Cerebellar nuclear complex (tissue), 1 donor: ENCODE measurements at places on chromosomes 2 and 18.

DNA sequence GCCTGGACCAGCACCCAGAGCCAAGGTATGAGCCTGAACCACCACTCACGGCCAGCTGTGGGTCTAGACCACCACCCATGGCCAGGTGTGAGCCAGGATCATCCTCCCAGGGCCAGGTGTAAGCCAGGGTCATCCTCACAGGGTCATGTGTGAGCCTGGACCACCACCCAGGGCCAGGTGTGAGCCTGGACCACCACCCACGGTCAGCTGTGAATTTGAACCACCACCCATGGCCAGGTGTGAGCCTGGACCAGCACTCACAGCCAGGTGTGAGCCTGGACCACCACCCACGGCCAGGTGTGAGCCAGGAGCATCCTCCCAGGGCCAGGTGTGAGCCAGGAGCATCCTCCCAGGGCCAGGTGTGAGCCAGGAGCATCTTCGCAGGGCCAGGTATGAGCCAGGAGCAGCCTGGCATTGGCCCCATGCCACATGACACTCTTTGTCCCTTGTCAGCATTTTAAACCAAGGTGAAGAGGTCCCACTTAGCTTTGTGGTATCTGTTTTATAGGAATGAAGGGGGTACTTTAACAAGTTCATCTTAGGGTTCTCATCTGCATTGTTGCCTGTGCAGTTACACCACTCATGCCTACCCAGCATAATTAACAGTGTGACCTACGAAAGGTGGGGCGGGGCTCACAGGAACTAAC, 71.2 kb downstream of the AGAP1 start:
- DNase-seq, result no peak

- no peak for DNase-seq
These were observed 229.6 kb upstream of the FOSL2 start for GRCh38 chr2:28163028-28163427.

- no peak for DNase-seq
These were observed 15.5 kb downstream of the TTLL4 start for GRCh38 chr2:218726004-218726574.

DNA sequence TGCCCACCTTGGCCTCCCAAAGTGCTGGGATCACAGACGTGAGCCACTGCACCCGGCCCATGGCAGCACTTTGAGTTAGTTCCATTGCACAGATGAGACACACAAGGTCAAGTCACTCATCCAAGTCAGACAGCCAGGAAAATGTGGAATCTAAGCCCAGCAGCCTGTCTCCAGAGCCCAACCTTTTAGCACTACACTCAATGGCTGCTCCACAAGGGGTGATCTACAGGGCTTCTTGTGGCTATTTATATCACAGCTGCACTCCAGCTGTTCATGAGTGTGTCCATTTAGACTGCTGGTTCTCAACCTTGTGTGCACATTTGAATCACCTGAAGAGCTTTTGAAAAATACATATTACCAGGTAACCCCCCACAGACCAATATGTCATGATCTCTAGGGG, 72.9 kb upstream of the RPL31 start:
- DNase-seq, result no peak

- DNase-seq, result no peak
These were observed 4.0 kb upstream of the WNT10A start for GRCh38 chr2:218876562-218877219.

DNA sequence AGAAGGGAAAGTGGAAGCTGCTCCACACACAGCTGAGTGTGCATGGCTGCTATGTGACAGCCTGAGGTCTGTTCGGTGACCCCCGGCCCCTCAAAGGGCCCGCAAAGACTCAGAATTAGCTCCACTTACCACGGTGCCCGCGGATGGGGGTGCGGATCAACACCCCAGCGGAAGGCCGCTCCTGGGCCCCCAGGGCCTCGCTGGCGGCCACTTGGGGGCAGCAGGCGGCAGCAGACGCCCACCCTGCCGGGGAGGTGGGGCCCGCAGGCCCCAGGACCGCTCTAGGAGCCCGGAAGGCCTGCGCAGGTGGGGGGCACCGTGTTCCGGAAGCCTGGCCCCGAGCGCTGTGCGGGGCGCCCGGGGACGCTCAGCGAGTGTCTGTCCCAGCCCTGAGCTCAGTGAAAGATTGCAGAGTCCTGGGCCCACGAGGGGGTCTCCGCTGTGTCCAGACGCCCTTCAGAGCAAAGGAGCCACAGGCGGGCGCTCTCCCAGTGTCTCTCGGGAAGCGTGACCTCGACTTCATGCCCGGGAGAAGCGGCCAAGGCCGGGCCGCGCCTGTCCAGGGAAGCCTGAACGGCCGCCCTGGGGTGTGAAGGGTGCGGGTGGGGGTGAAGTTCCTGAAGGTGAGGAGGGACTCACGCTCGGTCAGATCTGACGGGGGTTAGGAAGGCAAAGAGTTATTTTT, 118.7 kb downstream of the VAPA start:
- DNase-seq, result no peak

- DNase-seq, result no peak
These were observed 9.5 kb downstream of the GRHL1 start for GRCh38 chr2:9961013-9961412.

DNA sequence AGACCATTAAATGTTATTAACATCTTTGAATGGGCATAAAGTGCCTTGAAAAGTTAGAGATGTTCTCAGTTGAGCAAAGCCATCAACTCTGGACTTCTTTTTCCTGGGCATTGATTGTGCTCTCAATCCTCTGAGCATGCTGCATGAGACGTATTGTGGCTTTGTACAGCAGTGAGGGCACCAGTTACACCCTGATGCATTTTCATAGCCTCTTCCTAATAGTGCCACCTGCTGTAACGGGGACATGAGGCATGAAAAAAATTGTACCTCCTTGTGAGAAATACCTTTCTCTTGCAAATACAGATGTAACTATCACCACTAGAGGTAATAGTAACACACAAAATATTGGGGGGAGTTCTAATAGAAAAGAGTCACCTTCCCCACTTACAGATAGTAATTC, 697.5 kb downstream of the TMEM182 start:
- DNase-seq, result no peak

DNA sequence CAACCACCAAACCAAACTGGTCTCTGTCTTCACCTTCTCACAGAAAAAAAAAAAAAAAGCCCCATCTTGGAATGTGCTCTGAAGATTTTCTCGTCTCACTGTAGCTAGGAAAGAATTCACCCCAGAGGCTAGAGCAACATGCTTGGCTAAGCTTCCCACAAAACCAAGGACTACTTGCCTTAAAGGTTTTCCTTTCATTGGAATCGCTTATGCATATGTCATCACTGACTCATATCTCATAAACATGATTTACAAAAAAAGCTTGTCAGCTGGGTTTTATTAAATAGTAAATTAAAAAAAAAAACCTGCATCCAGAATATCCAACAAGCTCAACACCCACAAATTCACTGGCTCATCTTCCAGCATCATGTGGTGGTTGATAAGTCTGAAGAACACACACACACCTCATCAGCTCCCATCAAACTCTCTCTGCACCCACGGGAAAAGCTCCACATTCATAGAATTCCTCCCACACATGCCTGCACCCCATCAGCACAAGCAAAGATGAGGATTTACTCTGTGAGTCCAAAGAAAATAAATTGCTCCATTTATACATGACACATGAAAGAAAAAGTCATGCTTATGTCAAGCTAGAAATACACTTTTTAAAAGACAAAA, 182.0 kb upstream of the TRIB2 start:
- DNase-seq, result no peak

DNA sequence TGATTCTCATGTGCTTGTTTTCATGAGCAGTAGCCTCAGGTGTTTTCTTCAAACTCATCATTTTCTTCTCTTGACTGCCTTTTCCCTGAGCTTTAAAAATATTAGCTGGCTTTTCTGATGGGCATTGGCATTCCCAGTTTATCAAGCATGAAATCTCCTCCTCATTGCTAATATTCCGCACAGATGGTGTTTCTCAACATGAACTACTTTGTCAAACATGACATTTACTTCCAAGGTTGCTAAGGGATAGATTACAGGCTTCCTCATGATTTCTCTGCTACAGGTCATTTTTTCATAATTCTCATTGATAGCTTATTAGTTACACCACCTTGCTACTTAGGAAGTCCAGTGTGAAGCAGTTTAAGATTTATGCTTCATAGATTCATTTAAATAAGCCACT, 1116.9 kb upstream of the CNTNAP5 start:
- DNase-seq, result no peak

- DNase-seq, result no peak
These were observed 29.5 kb upstream of the IL1R2 start for GRCh38 chr2:101962309-101962708.

GRCh38 chr2:164859251-164859818, 17.7 kb upstream of the COBLL1 start:
- DNase-seq, result no peak

GRCh38 chr2:174662859-174663258, 65.3 kb upstream of the WIPF1 start:
- no peak for DNase-seq

DNA sequence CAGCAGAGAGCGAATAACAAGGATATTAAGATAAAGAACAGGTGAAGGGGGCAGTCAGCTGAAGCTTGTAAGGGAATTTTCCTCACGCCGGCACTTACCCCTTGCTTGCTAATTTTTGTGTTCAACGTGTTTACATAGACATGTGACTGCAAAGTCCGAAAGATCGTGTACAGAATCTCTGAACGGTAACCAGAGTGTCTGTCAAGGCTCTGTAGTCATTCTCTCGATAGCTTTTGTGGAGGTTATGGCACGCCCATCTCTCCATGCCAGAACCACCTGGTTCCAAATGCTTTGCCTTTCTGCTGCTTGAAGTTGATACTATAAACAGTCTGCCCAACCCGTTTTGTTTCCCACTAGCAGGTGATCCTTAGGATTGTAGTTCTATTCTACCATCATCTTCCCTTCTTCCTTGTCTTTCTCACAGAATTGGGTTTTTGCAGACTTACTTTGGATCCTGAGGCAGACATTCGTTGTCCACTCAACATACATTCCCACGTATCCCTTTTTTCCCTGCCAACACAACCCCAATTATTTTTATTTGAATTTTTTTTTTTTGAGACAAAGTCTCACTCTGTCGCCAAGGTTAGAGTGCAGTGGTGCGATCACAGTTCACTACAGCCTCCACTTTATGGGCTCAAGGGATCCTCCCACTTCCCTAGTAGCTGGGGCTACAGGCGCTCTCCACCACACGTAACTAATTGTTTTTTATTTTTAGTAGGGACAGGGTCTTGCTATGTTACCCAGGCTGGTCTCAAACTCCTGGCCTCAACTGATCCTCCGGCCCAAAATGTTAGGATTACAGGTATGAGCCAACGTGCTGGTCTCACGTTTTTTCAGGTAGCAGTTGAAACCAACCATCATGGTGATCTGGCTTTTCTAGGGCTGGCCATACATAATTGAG, 1.3 kb upstream of the USP34 start:
- DNase-seq, result no peak

DNA sequence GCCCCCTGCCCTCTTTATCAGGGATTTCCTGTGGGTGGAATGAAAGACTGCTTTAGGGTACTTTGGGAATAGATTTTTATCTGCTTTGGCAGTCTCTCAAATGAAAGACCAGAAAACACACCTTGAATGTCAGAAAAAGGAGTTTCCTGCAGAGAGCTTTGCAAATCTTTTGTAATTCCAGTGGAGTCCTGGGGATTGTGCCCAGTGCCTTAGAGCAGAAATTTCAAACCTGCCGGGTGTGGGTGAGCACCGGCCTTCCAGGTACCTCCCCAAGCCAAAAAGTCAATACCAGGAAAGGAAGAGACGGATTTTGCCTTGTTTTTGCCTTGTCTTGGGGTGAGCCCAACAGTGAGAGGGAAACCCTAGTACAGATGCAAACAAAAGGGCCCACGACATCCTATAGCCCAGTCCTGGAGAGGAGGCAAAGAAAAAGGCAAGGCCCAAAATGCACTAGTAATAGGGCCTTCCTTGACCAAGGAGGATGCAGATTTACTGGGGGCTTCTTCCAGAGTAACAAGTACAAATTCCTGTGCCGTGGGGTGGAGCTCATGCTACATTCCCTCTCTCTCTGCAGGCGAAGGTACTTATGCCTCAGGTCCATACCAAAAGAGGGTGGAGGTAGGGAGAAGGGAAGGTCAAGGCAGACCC, 36.4 kb downstream of the FOXI3 start:
- no peak for DNase-seq

DNA sequence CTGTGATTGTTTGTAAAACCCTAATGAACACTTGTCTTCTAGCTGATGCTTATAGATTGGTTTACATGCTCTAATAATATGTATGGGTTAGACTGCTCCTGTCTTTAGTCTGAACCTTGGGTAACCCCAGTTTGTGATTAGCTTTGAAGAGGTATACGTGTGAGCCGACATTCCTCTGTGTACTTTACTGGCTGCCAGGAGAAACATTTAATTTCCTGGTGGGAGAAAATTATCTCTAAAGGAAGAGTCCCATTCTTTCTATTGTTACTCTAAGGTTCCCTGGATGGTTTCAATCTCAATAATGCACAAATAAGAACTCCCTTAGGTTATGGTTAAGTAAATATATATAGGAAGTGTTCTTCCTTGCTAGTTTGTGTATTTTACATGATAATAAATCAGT, 143.6 kb upstream of the ZSWIM2 start:
- DNase-seq, result no peak

DNA sequence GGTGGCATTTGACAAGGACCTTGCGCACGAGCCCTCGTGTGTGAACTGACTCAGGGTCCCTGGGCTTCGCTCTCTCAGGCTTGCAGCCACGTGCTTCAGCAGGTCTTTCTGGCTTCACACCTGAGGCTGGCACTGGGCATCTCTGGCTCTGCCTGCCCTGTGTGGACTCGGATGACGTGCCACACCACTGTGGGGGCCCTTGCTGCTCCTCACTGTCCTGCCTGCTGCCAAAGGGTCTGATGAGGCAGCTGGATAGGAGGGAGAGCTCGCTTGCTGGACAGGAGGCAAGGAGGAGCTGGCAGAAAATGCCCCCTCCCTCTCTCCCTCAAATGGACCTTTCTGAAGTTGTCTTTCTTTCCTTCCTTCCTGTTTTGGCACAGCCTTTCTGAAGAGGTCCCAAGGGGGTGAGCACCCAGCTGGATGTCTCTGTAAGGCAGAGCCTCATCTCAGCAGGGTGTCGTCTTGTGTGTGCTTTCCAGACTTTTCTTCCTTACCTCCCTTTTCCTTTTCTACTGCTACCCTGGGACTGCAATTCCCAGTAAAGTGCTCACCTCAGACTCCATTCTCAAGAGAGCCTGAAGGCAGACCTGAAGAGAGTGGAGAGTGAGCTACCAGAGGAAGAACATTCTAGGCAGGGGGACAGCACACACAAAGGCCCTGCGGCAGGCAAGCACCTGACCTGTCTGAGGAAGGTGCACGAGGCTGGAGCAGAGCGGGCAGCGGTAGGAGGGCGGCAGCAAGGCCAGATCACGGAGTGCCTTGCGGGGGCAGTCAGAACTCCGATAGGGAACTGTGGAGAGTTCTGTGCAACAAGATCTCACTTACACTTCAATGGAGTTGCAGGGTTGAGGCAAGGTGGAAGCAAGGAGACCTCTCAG, 5.3 kb downstream of the PER2 start:
- no peak for DNase-seq

- DNase-seq, result no peak
These were observed 77.1 kb upstream of the B3GNT7 start for GRCh38 chr2:231318436-231318835.

- DNase-seq, result no peak
These were observed 2.3 kb downstream of the VAPA start for GRCh38 chr18:9916077-9916639.

- DNase-seq, result no peak
These were observed 125.6 kb downstream of the FMNL2 start for GRCh38 chr2:152460567-152460966.

GRCh38 chr2:25053041-25053440, 11.2 kb downstream of the EFR3B start:
- DNase-seq, result no peak
